MV-4-11 (cell line): ENCODE measurements at places on chromosomes 4 and X.
A peak's percentile ranks its signal among the peaks of the same experiment; 100 is the strongest.

- DNase-seq = no peak
Observed at GRCh38 chr4:33959519-33959918, 2284.8 kb downstream of the ARAP2 start.

- peak; percentile 55 for DNase-seq
Observed at GRCh38 chr4:2792711-2793585, at the start of gene SH3BP2. TSS of gene SH3BP2 (plus strand) at chr4:2793085. CDS start at chr4:2820618, 27,533 bp downstream.

- no peak for DNase-seq
Observed at GRCh38 chr4:69134471-69134870, 38.2 kb downstream of the UGT2B7 start.

DNA sequence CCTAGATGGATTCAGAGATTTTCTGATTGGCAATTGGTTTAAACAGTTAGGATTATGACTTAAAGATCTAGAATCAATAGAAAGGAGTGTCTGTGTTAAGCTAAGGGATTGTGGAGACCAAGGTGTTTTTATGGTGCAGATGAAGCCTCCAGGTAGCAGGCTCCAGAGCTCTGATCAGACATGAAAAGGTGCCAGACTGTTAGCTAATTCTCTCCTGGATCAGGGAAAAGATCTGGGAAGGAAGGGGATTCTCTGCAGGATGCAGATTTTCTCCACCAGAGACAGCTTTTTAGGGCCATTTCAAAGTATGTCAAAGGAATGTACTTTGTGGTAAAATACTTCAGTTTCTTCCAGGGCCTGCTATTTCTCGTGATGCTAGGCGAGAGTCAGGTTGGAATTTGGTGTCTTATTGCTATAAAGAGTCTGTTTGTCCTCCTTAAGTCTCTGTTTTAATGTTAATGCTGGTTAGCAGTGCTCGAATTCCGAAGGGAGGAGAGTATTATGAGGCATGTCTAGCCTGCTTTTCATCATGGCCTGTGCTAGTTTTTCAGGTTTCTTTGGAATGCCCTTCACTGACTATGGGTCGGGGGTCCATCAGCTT is 12.0 kb upstream of the GPR78 start:
- no peak for DNase-seq

DNA sequence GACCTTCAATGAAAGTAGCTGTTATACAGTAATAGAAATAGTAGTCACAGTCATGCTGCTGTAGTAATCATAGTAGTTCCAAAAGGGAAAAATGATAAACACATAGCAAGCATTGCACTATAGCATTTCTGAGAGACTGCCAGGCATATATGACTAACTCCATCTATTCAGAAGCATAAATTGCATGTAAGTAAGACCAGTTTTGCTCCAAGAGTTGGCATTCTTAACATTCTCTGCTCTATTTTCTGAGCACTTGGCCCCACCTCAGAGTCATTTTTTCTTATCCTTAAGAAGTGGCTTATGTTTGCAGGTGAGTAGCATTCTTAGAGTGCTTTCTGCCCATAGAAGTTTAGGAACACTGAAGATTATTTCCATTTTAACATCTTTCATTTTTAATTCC is 490.3 kb upstream of the TECRL start:
- DNase-seq = no peak

GRCh38 chr4:113733685-113734084 is 27.9 kb downstream of the CAMK2D start:
- DNase-seq = no peak

DNA sequence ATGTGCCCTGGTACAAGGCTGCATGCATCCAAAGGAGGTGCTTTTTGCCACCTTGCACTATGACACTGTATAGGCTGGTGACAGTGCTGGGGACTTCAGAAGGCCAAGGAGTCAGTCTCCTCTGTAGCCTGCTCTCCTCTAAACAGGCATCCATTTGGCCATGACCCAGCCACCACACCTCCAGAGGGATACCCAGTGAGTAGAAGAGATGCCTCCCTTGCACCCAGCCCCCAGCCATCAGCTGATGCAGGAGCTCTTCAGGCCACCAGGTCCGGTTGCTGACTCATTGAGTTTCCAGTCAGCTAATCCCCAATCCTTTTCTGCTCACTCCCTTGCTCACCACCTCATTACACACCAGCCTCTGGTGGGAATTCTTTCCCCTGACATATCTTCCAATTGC is 99.8 kb downstream of the PJA1 start:
- DNase-seq = no peak

- no peak for DNase-seq
Observed at GRCh38 chr4:39205000-39205399, 22.7 kb downstream of the WDR19 start.

DNA sequence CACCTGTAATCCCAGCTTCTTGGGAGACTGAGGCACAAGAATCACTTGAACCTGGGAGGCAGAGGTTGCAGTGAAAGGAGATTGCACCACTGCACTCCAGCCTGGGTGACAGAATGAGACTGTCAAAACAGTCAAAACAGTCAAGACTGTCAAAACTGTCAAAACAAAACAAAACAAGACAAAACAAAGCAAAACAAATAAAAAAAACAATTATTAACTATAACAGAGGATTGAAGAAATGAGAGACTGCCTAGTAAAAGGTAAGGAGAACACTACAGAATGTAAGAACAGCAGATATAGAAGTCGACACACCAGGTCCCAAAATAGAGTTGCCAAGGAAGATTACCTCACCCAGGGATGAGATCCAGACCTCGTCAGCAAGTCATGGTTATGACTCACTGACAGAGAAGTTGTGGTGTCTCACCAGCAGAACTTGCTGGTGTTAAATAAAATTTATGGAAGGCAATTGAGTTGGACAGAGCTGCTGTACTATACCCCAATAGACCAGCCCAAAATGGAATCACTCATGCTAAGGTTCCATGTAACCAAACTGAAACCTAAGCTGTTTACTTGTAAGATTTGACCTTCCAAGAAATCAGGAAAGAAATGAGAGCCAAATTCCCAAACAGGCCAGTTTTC is 32.1 kb upstream of the GK start:
- DNase-seq = peak; percentile 83

GRCh38 chr4:108203377-108203776 is 34.6 kb upstream of the LEF1 start:
- no peak for DNase-seq

DNA sequence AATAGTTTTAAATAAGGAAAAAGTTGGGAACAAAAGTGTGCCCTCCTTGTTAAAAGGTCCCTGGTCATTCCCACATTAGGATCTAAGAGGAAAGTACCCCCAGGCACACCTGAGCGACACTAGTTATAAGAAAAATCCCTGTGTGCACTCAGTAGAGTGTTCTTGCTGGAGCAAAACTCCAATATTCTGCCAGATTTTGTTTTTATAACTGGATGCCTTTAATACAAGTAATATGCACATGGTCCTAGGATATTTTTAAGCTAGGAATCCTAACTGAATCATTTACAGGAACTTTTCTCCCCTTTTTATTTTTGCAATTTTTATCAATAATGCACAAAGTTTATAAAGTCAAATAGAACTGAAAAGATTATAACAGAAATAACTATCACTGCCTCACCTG is 68.6 kb downstream of the BEND4 start:
- no peak for DNase-seq

DNA sequence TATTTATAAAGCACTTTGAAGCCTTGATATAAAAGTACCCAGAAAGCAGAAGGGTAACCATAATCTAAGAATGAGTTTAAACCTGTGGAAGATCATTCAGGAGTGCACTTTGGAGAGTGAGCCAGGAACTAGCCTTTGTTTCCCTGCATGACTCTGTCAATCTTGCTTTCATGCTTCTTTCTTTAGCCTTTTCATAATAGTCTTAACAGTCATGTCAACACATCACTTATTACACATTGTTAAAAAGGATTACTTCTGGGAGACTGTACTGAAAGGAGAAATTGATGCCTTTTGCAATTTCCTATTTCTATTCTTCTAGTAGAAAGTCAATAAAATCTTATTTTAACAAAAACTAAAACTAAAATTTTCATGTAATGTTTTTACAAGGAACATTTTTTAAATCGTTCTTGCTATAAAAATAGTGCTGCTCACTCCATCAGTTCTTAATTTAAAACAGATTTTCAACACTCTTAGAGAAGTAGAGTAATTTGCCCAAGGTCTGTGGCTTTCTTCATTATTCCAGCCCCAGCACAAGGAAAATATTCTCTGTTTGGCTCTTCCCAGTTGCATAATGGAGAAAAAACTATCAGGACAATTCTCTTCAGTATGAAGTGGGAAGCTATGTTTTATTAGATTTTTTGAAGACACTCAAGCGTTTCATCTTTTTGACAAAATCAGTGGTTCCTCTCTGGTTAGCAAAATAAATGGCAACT is 35.4 kb upstream of the SPP1 start:
- no peak for DNase-seq

DNA sequence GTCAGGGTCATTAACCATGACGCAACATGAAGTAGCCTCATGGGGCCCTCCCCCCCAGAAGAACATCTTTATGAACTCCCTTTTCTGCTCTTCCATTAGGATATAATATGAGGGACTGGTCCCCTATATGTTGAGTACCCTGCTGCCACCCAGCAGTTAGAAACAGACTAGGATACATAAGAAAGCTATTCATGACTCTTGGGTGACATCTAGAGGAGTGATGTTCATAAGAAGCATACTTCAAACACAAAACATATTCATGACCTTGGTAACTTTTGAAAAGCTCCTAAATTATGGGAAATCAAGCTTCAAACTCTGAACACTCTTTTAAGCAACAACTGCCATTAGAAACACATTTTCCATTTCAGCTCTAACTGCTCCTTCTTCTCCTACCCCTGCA is 155.2 kb upstream of the SPIN4 start:
- DNase-seq = no peak

DNA sequence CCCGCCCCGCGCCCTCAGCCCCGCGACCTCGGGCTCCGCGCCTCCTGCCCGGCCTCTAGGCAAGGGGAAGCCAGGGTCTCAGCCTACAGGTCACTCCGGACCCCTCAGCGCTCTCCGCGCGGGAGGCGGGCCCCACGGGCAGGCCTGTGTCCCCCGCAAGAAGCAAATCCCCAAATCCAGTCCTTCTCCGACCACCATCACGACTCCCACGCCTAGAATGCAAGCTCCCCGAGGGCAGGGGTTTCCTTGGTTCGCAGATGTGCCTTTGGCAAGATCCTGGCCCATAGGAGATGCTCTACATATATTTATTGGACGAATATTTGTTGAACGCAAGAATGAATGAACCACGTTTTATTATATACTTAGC is 260 bp upstream of the CCDC149 start:
- DNase-seq = no peak

DNA sequence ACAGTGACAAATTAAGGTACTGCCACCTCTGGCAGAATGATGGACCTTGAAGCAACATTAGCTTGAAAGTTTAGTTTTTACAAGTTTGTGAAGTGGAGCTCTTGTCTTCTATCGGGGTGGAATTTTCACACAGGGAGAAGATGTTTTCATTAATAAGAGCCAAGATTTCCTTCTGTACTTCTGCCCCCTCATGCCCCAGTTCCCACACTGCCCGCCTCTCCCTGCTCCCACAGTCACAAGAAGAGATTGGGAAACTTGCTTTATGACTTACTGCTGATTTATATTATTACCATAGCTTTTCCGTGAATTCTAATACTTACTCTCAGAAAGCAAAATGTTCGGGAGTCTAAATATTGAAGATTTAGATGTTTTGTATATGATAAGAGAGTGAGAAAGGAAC is 539.8 kb upstream of the ARX start:
- no peak for DNase-seq

- DNase-seq = no peak
Observed at GRCh38 chrX:9759337-9759736, 6.3 kb downstream of the GPR143 start.

GRCh38 chrX:150473371-150473770 is 95.0 kb upstream of the MTM1 start:
- no peak for DNase-seq

GRCh38 chrX:22093550-22093949 is 61.4 kb downstream of the PHEX start:
- DNase-seq = no peak
